Fibroblast of skin of scalp (primary cell): ENCODE measurements at places on chromosomes 2 and 18.

DNA sequence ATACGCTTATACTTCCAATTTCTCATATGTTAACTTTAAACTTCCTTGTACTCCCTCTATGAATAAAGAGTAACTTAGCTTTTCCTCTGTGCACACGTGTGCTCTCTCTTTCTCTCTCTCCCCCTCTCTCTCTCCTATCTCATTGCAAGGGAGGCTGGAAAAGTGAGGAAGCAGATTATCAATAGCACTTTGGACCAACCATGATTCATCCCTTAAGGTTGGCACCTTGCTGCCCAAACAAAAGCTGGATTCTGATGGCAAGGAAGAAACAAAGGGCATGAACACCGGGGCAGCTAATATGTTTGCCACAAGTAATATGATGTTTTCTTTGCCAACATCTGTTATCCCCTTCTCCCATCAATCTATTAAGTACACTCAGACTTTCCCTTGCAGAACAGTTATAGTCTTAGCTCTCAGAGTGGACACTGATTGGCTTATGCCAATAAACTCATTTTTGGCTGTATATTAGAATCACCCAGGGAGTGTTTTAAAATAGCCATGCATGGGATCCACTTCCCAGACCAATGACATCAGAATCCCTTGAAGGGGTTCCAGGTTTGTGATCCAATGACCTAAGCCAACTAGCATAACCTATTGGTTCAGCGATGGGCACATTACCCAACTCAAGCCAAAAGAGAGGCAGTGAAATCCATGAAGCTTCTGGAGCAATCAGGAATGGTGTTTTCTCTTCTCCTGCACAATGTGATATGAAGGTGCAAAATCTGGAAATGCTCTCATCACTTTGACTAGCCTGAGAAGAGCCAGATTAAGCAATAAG lies 60.3 kb downstream of the MREG start:
- DNase-seq: no peak

DNA sequence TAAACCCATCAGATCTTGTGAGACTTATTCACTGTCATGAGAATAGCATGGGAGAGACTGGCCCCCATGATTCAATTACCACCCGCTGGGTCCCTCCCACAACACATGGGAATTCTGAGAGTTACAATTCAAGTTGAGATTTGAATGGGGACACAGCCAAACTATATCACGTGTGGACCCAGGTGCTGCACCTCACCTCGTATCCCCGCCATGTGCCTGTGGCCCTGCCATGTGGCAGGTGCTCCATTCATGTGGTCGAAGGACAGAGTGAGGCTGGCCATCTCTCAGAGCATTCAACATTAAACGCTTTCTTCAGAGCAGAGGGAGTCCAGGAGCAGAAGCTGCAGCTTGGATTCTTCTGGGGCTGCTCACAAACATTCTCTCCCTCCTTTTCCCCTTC lies 32.3 kb downstream of the MROH2A start:
- DNase-seq: no peak

GRCh38 chr2:159539701-159540100 lies 76.6 kb downstream of the BAZ2B start:
- no peak for DNase-seq

DNA sequence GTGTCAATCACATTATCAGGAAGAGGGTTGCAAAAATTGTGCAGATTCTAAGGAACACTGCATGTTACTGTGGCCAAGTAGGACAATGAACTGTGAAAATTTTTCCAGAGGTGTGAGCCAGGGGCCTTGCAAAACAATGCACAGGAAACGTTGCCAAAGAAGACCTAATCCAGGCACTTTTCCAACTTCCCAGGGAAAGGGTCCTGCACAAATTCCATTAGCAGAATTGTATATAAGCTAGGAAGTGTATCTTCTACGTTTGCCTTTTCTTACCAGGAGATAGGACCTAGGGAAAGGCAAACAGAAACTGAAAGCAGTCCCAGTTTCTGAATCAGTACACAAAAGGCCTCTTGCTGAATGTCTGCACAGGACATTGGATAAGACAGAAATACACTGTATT lies 1888.3 kb upstream of the CELF4 start:
- DNase-seq: peak; percentile 7

GRCh38 chr2:102335871-102336366 lies 19.7 kb upstream of the IL18R1 start:
- no peak for DNase-seq

- no peak for DNase-seq
Observed at GRCh38 chr2:232688201-232688600, 8.9 kb upstream of the GIGYF2 start.

GRCh38 chr18:48347756-48348326 lies 61.3 kb downstream of the ZBTB7C start:
- no peak for DNase-seq

- DNase-seq: no peak
Observed at GRCh38 chr2:129347486-129348217, 631.8 kb upstream of the RAB6C start.

GRCh38 chr2:168961450-168962229 lies 60.5 kb downstream of the G6PC2 start:
- DNase-seq: peak; percentile 71

GRCh38 chr2:33645861-33646260 lies 46.8 kb upstream of the FAM98A start:
- peak; percentile 1 for DNase-seq
